Stimulated activated CD4-positive, alpha-beta T cell treated with anti-CD3 and anti-CD28 coated beads, Interleukin-2, amount 100 ng/mL, for 4 hours (primary cell): ENCODE measurements at places on chromosomes 12 and 14.
A peak's percentile ranks its signal among the peaks of the same experiment; 100 is the strongest.

DNA sequence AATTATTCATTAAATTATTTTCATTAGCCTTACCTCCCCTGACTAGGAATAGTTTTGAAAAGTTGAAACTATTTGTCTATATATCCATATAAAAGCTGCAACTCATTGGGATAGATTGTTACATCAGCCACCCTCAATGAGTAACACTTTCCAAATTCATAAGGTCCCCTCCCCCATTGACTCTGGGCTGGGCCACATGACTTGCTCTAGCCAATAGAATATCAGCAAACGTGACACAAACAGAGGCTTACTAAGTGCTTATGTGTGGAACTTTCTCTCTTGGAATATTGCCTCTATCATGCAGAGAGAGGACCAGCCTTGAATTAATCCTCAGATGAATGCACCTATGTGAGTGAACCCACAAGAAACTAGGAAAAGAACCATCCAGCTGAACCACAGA, 213.7 kb downstream of the CCDC59 start:
- no peak for DNase-seq

DNA sequence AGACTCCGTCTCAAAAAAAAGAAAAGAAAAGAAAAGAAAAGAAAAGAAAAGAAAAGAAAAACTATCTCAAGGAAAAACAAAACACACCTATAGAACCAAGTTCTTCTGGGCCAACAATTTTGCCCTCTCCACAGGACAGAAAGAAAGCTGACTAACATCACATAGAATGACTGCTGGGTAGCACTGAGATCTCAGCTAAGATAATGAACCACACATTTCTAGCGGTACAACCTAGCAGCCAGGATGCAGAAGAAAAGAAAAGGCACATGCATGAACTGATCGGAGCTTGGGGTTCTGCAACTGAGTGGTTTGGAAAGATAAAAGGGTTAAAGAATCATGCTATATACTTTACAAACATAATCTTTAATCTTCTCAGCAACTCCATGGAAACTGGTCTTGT, 19.5 kb downstream of the TMED10 start:
- DNase-seq: no peak

DNA sequence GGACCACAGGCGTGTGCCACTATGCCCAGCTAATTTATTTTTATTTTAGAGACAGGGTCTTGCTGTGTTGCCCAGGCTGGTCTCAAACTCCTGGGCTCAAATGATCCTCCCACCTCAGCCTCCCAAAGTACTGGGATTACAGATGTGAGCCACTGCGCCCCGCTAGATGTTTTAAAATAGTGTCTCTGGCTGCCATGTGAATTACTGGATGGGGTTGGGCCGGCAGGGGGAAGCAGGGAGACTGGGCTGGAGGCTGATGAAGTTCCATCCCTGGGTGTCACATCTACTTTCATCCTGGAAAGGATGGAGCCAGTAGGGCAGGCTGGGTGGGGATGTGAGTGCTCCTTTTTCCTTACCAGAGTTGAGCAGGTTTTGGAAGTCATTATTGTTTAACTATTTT, 46.1 kb downstream of the DNAH10 start:
- no peak for DNase-seq

GRCh38 chr14:32734261-32734660, 204.4 kb upstream of the NPAS3 start:
- no peak for DNase-seq

- peak; percentile 41 for DNase-seq
Observed at GRCh38 chr12:92539110-92539749, 163.6 kb upstream of the PLEKHG7 start.

GRCh38 chr14:37658156-37658555, 62.7 kb downstream of the TTC6 start:
- DNase-seq: no peak

DNA sequence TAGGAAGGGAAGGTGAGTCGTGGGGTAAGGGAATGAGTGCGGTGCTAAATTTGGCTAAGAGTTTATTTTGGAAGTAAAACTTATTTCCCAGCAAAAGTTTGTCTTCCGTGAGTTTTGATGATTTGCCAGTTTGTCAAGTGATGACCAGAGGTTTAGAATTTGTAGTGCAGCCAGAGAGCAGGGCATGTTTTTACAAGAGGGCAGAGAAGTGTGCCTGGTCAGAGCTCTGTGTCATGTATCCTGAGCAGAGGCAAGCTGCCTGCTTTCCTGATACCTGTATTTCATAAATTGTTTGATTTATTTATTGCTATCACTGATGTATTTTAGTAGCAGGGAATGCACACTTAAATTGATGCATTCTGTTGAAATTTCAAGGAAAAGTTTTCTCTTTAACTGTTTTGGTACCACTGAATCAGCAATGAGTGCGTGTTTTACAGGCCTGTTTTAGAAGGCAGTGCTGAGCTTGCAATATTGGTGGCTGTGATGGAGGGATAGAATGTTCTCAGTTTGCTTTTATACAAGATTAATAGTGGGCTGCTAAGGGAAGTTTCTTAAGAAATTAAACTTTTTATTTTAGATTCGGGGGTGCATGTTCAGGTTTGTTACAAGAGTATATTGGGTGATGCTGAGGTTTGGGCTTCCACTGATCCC, 19.7 kb upstream of the RD3L start:
- DNase-seq: no peak

DNA sequence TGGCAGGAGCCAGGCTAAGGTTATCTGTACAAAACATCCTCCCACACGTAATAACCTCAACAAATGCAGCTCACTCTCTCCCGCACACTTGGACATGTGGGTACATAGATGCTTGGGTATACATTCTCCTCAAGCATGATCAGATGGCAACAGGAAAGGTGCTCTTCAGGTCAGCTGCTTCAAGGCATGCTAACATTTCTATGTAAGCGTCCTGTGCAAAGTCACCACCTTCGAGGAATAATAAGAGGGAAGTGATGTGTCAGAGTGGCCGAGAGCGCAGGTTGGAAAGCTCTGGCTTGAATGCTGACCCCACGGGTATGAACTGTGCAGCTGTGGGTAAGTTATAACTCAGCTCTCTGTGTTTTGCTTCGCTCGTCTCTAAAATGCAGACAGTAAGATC, 24.2 kb upstream of the SLC6A12 start:
- DNase-seq: no peak

DNA sequence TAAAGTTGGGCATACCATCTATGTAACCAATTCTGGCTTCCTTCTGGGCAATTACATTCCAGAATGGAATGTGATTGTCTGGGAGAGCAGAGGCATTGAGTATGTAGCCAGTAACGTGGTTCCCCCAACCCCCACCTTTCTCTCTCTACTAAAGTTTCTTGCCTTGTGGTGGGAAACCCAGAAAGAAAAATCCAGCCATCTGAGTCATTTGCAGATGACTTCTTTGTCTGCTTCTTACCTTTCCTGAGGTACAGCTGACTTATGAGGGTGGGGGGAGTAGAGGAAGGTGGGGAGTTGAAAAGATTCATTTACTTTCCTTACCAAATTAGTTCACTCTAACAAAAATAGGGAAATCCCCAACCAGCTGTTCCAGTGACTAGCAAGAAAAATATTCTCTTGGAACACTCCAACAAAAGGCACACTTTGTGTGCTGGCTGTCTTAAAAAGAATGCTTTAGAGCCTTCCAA, 112.1 kb upstream of the FRMD6 start:
- DNase-seq: no peak

GRCh38 chr12:29050503-29050902, 98.6 kb upstream of the FAR2 start:
- no peak for DNase-seq

- no peak for DNase-seq
Observed at GRCh38 chr12:70330158-70330557, 35.9 kb upstream of the KCNMB4 start.

DNA sequence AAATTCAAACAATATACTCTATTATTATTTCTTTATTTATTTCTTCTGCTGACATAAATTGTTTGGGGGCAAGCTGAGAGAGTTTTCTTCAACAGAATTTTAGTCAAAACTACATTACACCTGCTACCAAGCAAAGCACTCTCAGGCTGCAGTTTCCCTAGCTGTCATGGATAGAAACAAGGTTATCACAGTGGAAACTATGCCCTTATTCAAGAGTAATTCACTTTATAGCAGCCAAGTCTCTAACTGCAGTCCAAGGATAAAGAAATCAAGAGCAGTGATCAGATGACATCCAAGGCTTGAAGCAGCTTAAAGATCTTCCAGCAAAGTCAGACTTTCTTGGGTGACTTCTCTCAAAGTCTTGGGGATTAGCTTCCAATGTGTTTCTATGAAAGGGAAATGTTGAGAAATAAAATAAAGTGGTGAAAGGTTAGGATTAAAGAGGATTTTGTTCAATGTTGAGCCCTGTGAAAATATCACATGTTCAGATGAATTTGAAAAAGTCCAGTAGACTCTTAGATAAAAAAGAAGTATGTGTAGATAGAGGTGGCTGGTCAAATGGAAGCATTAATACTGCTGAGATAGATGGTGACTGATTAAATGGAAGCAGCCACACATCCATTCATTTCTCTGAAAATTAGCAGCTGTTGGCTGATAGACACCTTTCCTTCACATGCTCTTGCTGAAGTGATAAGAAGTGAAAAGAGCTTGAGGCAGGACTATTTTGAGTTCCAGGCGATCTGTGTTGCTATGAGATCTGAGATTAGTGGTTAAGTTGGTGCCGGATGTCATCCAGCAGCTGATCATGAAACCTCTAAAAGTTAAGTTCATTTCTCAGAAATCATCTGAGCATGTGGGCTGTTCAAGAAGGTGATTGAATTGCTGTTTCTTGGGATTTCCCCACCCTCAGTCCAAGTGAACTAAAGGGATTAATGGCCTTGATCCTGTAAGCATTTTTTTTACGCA, 257.8 kb upstream of the BTG1 start:
- DNase-seq: peak; percentile 65

DNA sequence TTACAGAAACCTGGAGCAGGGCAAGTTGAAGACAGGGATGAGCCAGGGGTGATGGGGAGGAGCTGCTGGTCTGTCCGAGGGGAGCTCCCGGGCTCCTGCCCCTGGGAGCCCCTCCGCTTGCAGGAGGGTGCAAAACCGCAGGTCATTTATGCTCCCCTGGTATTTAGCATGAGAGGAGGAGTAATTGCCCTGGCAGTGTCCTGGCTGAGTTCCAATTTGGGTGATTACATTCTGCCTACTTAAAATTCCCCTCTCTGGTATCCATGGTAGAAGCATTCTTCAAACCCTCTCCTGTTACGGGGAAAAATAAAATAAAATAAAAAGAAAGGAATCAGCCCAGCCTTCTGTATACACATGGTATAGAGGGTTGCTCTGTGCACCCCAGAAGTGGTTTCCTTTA, 61.7 kb upstream of the VRK1 start:
- DNase-seq: no peak

- DNase-seq: no peak
Observed at GRCh38 chr14:75865531-75865930, 116.3 kb downstream of the TGFB3 start.

DNA sequence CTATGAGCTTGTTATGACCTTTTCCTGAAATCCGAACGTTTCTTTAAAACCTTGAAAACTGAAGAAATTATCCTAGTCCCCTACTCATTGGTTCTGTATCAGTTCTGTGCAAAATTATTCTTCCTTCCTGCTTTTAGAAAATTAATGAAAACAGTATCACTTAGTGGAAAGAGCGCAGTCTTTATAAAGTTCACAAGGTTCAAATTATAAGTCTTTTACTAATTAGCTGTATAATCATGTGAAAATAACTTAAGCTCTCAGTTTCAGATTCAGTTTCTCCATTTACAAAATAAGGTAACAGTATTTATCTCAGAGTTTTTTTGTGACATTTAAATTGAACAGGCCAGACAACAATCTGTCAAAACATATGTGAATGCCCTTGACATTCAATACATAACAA, 306.1 kb downstream of the ADAMTS20 start:
- DNase-seq: no peak

- no peak for DNase-seq
Observed at GRCh38 chr12:8665759-8666158, 3.1 kb upstream of the MFAP5 start.

DNA sequence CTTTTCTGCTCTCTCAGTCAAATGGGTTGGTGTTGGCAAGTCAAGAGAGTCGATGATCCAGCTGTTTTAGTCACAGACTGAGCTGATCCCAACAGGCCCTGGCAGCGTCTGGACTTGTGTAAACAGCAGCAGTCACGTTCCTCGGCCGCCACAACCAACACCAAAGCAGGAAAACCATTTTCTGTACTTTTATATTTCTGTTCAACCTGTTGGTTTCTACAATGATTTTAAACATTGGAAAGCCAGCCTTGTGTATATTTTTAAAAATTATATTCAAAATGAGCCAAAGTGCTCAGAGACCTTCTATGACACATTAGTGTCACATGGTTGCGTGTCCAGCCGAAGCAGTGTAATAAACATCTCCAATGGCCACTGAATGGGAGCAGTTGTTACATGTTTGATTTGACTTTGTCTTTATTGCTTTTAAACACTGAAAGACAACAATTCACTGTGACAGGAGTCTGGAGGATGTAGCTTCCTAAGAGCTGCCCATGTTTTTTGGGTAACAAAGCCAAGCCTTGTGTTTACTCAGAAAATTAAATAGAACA, 5.9 kb upstream of the SIVA1 start:
- no peak for DNase-seq

GRCh38 chr12:127943481-127944210, 323.3 kb upstream of the TMEM132C start:
- no peak for DNase-seq

- no peak for DNase-seq
Observed at GRCh38 chr12:84696281-84696680, 216.3 kb downstream of the SLC6A15 start.

DNA sequence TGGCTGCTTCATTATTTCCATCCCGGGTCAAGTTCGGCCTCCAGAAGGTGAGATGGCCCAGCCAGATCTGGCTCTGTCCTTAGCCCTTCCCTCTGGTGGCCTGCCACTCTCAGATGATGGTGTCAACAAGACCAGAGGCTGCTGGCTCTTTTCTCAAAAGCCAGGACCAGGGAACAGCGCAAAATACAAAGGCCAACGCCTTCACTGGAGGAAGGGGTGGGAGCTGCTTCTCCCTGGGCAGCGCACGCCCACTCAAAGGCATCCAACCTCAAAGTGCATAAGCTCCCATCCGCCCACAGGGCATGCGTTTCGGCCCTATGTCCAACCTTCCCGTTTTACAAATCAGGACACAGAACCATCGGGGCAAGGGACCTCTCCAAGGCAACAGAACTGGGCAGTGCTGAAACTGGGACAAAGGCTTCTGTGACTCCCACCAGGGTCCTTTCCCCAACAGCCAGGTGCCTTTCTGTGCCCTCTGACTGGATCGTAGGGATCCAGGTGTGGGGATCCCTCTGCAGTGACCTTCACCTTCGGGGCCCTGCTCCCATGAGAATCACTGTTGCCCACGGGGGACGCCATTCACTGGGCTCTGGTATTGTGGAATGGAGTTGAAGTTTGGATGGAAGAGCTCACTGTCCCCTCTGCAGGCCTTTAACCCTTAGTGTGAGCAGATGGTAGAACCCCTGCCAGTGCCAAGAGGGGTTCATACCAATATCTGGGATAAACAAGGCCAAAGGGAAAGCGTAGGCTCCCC, 76.8 kb downstream of the NINJ2 start:
- DNase-seq: no peak

GRCh38 chr14:93028724-93029076, 87.0 kb downstream of the ITPK1 start:
- DNase-seq: no peak

DNA sequence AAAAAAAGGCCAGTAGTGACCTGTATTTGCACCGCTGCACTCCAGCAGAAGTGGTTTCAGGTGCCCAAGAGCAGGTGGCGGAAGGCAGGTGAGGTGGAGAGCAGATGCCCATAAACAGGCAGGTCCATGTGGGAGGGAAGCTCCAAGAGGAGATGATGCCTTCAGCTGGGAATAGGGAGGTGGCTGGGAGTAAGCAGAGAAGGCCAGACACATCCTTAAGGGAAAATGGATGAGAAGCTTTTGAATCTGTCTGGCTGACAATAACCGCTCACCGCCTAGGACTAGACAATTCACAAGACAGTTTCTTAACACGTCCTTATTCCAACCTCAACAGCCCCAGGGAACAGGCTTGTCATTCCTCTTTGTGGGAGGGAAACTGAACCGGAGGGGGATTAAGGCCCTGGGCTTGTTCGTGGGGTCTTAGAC, 43.9 kb upstream of the PLEKHG6 start:
- no peak for DNase-seq
